Immature natural killer cell (primary cell): ENCODE measurements at places on chromosomes 6 and 20.
A peak's percentile ranks its signal among the peaks of the same experiment; 100 is the strongest.

DNA sequence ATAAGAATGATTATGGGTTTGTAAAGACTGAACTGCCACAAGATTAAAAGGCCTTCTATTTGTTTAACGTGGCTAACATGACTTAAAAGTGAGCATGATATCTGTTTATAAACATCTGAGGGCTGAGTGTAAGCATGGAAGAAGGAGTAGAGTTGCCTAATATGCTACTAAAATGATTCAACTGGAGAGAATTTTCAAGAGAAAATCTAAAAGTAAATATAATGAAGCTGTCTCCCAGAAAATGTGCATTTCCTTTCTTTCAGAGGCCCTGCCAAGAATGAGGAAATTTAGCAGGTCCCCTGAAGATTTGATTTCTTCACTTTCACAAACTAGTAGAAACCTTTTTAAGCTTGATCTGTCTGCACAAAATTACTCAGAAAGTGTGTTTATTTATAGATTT is 4.2 kb upstream of the EYA4 start:
- H3K4me3 ChIP-seq, result no peak overlapping the region
- peaks cover 13% of the 10 kb centered on the region for H3K27me3 ChIP-seq
- DNase-seq, result no peak
- no peaks in the 10 kb centered on the region for H3K4me1 ChIP-seq
- H3K27ac ChIP-seq, result no peak overlapping the region
- no peaks in the 10 kb centered on the region for H3K36me3 ChIP-seq

GRCh38 chr6:137871831-137872454 is 4.9 kb downstream of the TNFAIP3 start:
- H3K4me3 ChIP-seq, result peak overlapping the region; percentile 95
- peak overlapping the region; percentile 50 for H3K27ac ChIP-seq

DNA sequence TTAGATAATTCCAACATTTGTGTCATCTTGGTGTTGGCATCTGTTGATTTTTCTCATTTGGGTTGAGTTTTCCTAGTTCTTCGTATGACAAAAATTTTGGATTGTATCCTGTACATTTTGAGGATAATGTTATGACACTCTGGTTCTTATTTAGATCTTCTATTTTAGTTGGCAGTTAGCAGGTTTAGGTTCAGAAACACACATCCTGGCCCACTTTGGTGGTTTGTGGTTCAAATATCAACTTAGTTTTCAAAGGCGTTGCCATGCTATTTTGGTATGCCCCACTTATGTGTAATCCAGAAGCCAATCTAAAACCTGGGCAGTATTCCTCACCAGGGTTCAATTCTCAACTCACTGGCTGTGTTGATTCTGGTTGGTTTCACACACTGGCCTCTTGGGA is 68.2 kb downstream of the NOX3 start:
- H3K4me3 ChIP-seq, result no peak overlapping the region
- H3K4me1 ChIP-seq, result peaks cover 12% of the 10 kb centered on the region
- peaks cover 3% of the 10 kb centered on the region for H3K36me3 ChIP-seq
- no peak for DNase-seq
- peaks cover 5% of the 10 kb centered on the region for H3K27me3 ChIP-seq

DNA sequence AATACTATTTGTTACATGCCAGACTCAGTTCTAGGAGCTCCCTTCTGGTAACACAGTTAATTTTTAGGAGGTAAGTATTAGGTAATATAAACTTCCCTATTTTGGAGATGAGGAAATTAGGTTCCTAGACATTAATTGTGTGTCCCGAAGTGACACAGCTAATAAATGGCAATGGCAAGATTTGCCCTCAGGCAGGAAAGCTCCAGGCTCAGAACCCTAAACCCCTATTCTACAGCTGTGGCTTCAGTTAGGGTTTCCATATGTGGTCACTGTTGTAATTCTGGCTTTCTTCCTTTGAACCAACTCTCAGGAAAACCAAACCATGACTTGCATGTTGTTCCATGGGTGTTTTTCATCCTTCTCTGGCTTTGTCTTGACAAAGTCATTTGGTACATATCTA is 188.2 kb downstream of the PLCB1 start:
- no peak for DNase-seq
- no peak overlapping the region for H3K27ac ChIP-seq
- H3K27me3 ChIP-seq, result peaks cover 2% of the 10 kb centered on the region
- H3K36me3 ChIP-seq, result no peaks in the 10 kb centered on the region

GRCh38 chr20:16902662-16903061 is 154.5 kb downstream of the OTOR start:
- H3K4me3 ChIP-seq, result no peak overlapping the region
- no peaks in the 10 kb centered on the region for H3K36me3 ChIP-seq
- no peak for DNase-seq
- H3K4me1 ChIP-seq, result no peaks in the 10 kb centered on the region

- H3K27me3 ChIP-seq, result no peaks in the 10 kb centered on the region
- H3K36me3 ChIP-seq, result no peaks in the 10 kb centered on the region
- no peak overlapping the region for H3K4me3 ChIP-seq
Observed at GRCh38 chr6:14224359-14225103, 107.0 kb downstream of the CD83 start.

GRCh38 chr6:139250296-139251044 is 41.3 kb downstream of the TXLNB start:
- DNase-seq, result peak; percentile 60
- H3K36me3 ChIP-seq, result no peaks in the 10 kb centered on the region
- H3K4me1 ChIP-seq, result peaks cover 32% of the 10 kb centered on the region
- peaks cover 1% of the 10 kb centered on the region for H3K27me3 ChIP-seq

DNA sequence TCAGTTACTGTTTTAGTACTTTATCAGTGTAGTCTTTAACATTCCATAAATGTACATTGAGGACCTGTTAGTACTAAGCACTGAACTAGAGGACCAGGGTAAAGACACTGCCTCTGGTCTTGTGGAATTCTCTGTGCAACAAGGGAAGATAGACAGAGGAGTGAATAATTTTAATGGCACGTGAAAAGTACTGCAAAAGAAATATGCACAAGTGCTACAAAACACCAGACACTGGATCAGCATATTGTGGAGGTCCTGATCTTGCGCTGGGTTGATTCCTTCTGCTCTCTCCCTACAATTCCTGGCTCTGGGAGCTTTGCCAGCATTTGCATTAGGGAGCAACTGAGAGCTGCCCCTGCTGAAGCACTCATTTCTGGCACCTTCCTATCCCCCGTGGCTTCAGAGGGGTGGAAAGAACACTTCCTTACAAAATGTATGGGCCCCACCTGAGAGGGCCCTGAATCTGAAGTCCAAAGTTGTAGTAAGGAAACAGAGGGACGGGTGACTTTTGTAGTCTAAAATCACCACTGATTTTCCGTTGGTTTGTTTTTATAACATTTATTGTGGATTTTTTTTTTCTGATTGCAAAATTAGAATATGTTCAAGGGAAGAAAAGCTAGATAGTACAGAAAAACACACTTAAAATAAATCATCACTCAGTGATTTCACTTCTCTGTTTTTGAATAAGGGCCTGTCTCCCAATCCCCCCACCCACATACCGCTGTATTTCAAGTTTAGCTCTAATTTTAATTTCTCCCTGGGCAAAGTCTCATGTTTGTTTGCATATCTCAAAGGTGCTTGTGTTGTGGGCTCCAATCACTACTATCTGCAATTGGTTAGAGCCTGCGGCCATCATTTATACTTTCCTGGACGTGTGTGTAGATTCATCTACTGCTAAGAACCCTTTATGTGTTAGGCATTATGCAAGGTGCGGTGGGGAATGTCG is 4.9 kb downstream of the PKIG start:
- peaks cover 1% of the 10 kb centered on the region for H3K27me3 ChIP-seq
- H3K27ac ChIP-seq, result no peak overlapping the region
- no peak overlapping the region for H3K4me3 ChIP-seq
- no peak for DNase-seq
- H3K36me3 ChIP-seq, result no peaks in the 10 kb centered on the region

DNA sequence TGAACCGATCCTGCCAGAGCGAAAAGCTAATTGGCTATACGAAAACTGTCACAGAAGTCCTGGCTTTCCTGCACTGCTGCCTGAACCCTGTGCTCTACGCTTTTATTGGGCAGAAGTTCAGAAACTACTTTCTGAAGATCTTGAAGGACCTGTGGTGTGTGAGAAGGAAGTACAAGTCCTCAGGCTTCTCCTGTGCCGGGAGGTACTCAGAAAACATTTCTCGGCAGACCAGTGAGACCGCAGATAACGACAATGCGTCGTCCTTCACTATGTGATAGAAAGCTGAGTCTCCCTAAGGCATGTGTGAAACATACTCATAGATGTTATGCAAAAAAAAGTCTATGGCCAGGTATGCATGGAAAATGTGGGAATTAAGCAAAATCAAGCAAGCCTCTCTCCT is 14.2 kb downstream of the CCR6 start:
- peaks cover 34% of the 10 kb centered on the region for H3K4me1 ChIP-seq
- H3K4me3 ChIP-seq, result no peak overlapping the region
- H3K27ac ChIP-seq, result no peak overlapping the region
- DNase-seq, result no peak
- peaks cover 12% of the 10 kb centered on the region for H3K36me3 ChIP-seq
- peaks cover 8% of the 10 kb centered on the region for H3K27me3 ChIP-seq

DNA sequence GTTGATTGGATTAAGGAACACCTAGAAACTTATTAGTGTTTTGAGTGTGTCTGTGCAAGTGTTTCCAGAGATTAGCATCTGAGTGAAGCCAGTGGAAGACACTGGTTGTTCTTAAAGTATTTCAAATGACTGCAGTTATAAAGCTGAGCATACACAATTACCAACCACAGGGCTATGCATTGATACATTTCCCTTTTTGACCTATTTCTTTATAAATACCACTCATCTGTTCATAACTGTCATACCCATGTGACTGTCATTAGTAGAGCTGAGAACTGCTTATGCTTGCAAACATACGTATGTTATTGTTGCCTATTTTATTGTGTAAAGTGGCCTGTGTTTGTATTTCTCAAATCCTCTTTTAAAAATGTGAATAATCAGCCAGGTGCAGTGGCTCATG is 15.3 kb upstream of the ZC3H12D start:
- peaks cover 7% of the 10 kb centered on the region for H3K36me3 ChIP-seq
- H3K4me1 ChIP-seq, result no peaks in the 10 kb centered on the region
- DNase-seq, result no peak

DNA sequence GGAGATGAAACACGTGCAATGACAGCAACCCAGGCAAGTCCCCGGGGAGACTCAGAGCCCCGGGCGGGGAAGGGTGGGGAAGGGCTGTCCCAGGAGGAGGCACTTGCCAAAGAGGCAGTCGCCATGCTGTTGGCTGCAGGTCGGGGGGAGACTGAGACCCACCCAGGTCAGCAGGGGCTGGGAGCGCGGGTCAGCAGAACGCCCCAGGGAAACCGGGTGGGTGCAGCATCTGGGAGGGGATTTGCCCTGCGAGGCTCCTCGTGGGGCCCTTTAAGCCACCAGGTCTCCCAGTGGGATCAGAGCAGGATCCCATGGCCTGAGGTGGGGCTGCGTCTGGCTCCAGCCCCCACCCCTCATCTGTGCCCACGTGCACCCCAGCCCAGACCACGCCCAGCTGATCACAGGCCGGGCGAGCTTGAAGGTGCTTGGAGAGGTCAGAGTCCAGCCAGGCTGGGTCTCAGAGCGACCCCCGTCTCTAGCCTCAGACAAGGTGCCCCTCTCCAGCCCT is 65.5 kb downstream of the YTHDF1 start:
- peaks cover 21% of the 10 kb centered on the region for H3K27me3 ChIP-seq
- no peak for DNase-seq
- H3K36me3 ChIP-seq, result no peaks in the 10 kb centered on the region
- no peak overlapping the region for H3K27ac ChIP-seq
- H3K4me3 ChIP-seq, result no peak overlapping the region
- no peaks in the 10 kb centered on the region for H3K4me1 ChIP-seq

DNA sequence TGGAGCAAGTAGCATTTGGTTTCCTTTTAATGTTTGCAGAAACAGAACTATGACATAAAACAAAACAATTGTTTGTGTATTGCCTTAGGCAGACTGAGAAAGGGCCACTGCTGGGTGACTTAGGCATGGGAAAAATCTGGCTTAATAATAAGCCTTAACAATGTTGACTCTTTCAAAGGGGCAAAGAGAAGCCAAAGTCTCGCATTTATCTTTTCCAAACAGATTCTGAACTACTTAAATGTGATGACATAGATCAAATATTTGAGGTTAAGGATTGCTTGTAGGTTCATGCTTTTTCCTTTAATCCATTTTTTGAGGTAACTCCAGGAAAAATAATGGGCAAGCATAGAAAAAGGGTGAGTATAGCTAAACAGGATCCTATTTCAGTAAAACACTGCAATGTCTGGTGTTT is 39.6 kb downstream of the ADAT2 start:
- no peak for DNase-seq
- H3K4me1 ChIP-seq, result no peaks in the 10 kb centered on the region
- no peaks in the 10 kb centered on the region for H3K36me3 ChIP-seq
- H3K27ac ChIP-seq, result no peak overlapping the region

DNA sequence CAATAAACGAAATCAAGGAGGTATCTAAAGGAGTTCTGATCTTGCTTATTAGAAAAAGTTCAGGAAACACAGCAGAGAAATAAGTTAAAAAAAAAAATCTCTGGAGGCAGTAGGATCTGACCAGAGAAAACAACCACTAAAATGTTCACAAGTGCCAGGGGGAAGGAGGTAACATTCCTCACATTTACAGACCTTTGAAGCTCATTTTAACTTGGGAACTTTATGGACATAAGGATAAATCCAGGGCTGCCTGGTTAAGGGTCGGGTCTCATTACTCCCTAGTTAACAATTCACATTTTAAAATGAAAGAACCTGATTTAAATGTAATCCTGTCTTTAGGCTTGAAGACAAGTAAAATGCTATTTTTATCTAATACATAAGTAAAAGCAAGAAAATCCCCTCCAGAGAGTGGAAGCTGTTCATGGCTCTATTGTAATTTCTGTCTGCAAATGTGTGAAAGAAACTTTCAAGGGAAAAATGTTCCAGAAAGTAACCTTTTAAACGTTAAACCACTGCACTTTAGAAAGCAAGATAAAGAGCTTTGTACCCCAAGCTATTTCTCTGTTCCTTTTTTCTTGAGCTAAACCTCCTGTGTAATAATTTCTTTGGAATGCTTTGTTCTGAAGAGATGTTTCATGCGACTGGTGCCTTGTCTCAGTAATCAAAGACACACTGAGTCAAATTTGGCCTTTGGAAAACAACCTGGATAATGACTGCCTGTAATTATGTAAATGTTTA is 38.2 kb downstream of the MYLIP start:
- peaks cover 2% of the 10 kb centered on the region for H3K27me3 ChIP-seq
- H3K4me3 ChIP-seq, result peak overlapping the region; percentile 40
- H3K27ac ChIP-seq, result peak overlapping the region; percentile 81
- DNase-seq, result no peak
- H3K4me1 ChIP-seq, result peaks cover 75% of the 10 kb centered on the region
- no peaks in the 10 kb centered on the region for H3K36me3 ChIP-seq

GRCh38 chr6:137157601-137158000 is 15.8 kb downstream of the IL22RA2 start:
- no peak overlapping the region for H3K27ac ChIP-seq
- H3K27me3 ChIP-seq, result peaks cover 4% of the 10 kb centered on the region
- no peak overlapping the region for H3K4me3 ChIP-seq
- peaks cover 8% of the 10 kb centered on the region for H3K36me3 ChIP-seq
- peaks cover 23% of the 10 kb centered on the region for H3K4me1 ChIP-seq

DNA sequence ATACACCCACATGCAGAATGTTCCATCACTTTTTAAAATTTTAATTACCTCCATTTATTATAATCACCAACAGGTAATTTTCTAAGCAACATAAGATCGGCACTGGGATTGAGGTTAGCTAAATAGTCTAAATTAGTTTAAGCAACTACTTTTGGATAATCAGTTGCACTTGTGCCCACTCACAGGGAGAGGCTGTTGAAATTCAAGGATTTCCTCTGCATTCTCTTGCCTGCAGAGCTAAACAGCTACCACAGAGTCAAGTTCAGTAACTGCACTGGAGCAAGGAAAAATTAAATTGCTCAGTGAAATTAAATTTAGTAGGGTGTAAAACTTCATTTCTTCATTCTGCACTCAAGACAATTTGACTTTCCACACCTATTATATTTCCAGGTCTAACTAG is 120.7 kb upstream of the CCDC28A start:
- H3K36me3 ChIP-seq, result no peaks in the 10 kb centered on the region
- no peak for DNase-seq
- H3K4me1 ChIP-seq, result peaks cover 19% of the 10 kb centered on the region
- H3K27me3 ChIP-seq, result peaks cover 2% of the 10 kb centered on the region
- H3K4me3 ChIP-seq, result no peak overlapping the region
- H3K27ac ChIP-seq, result no peak overlapping the region
